H1 (cell line): ENCODE measurements at places on chromosomes 7 and 10. TPM values are rescaled to one million over a fixed set of nuclear protein-coding genes. Genes with fewer than 3 reads are reported as not detected.

The SRGN gene
- polyA plus RNA-seq: 0.06 TPM in 1 of 2 replicates, not detected in the other

- no peaks in the 10 kb centered on the region for H3K27me3 ChIP-seq
- no peaks in the 10 kb centered on the region for H3K36me3 ChIP-seq
- no peaks in the 10 kb centered on the region for H3K4me1 ChIP-seq
Measured at GRCh38 chr10:60480865-60481563, 91.3 kb upstream of the ANK3 start.

DNA sequence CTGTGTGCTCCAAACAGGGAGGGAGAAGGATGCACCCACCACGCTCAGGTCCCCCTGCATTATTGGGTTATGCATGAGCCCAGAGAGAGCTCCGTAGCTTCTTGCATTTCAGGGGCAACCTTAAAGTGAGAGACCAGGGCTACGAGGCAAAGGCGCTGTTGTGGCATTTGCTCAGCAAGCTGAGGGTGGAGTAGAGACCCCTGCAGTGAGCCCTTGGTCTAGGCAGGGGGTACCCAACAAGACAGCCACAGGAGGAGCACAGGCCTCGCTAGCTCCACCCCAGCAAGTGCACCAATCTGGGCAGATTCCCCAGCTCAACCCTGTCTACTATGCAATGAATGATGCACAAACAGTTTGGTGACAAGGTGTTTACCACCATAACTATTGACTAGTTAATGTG is 198.4 kb downstream of the CALN1 start:
- H3K36me3 ChIP-seq: no peaks in the 10 kb centered on the region
- no peak for DNase-seq
- no peaks in the 10 kb centered on the region for H3K27me3 ChIP-seq
- no peak overlapping the region for H3K4me3 ChIP-seq
- no peak overlapping the region for H3K27ac ChIP-seq

The NME8 gene
- polyA plus RNA-seq: 0.22 and 0.44 TPM in 2 replicates

DNA sequence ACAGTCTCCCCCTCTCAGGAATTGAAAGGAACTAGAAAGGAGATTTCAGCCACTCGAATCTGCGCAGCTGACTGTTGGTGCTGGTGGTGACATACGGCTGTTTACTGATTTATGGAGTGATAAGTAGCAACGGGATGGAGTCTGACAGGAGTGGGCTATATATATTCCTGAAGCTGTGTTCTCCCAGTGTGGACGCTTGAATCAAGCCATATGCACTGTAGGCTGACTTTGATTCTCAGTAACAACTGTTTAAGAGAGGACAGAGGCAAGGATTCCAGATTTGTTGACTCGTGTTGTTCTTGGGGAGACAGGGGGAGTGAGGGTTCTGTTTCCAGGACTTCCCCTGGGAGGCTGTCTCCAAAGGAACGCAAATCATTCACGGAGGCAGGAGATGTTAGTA is 260.1 kb upstream of the AUTS2 start:
- no peaks in the 10 kb centered on the region for H3K27me3 ChIP-seq
- H3K27ac ChIP-seq: no peak overlapping the region
- H3K4me1 ChIP-seq: no peaks in the 10 kb centered on the region
- DNase-seq: no peak

GRCh38 chr7:159247910-159248309 is 103.2 kb upstream of the VIPR2 start:
- no peak overlapping the region for H3K27ac ChIP-seq
- no peaks in the 10 kb centered on the region for H3K36me3 ChIP-seq
- no peaks in the 10 kb centered on the region for H3K27me3 ChIP-seq
- no peaks in the 10 kb centered on the region for H3K4me1 ChIP-seq
- H3K4me3 ChIP-seq: no peak overlapping the region
- no peak for DNase-seq

GRCh38 chr7:30920021-30920583 is 8.4 kb downstream of the AQP1 start:
- H3K27ac ChIP-seq: no peak overlapping the region
- DNase-seq: no peak
- H3K27me3 ChIP-seq: no peaks in the 10 kb centered on the region

- no peak overlapping the region for H3K27ac ChIP-seq
- no peak overlapping the region for H3K4me3 ChIP-seq
- H3K36me3 ChIP-seq: no peaks in the 10 kb centered on the region
- no peak for DNase-seq
Measured at GRCh38 chr10:75640803-75641202, 209.4 kb downstream of the LRMDA start.

DNA sequence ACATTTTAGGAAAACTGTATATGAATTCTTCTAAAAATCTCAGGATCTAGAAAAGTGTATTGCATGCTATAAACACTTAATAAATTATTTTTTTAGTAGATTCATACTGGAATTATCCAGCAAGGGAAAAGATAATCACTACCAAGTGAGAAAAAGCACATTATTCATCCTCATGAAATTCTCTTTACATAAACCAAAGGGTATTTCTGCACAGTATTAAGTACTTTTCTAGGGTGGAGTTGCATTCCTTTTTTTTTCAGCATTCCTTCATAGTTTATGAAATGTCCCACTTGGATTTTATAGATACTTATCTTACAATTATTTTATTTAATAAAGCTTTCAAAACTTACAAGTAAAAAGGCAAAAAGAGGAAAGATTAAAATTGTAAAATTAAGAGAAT is 403.3 kb downstream of the HGF start:
- H3K4me3 ChIP-seq: no peak overlapping the region
- DNase-seq: no peak
- no peaks in the 10 kb centered on the region; the same call in 1 of the 2 replicates for H3K27me3 ChIP-seq
- H3K4me1 ChIP-seq: no peaks in the 10 kb centered on the region
- no peaks in the 10 kb centered on the region for H3K36me3 ChIP-seq
- H3K27ac ChIP-seq: no peak overlapping the region

The DPYSL4 gene
- polyA plus RNA-seq: 12.9 and 21.6 TPM in 2 replicates

GRCh38 chr7:20197837-20198236 is 19.3 kb downstream of the MACC1 start:
- no peaks in the 10 kb centered on the region for H3K36me3 ChIP-seq
- no peak for DNase-seq
- no peak overlapping the region for H3K4me3 ChIP-seq
- no peak overlapping the region for H3K27ac ChIP-seq

The SPDYE6 gene
- polyA plus RNA-seq: not detected in 2 replicates

DNA sequence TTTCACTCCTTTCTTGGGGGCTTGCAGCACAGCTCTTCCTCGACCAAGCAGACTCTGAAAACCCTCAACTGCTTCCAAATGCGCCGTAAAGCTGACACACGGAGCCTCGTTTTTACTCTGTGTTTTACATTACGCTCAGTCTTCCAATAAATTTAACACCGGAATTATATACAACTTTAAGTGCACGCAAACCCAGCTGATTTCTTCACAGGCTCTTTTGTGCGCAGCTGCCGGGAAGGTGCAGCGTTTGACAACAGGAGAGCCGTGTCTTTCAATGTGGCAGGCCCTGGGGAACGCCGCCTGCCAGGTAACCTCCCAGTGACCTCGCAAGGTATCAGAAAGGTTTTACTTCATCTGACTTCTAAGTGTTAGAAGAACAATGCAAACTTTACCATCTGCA is 35.0 kb downstream of the GFRA1 start:
- H3K4me1 ChIP-seq: no peaks in the 10 kb centered on the region
- H3K27ac ChIP-seq: no peak overlapping the region
- H3K36me3 ChIP-seq: no peaks in the 10 kb centered on the region

The ATG9B gene
- 1.4 and 2.7 TPM in 2 replicates for polyA plus RNA-seq

- H3K4me3 ChIP-seq: no peak overlapping the region
- DNase-seq: no peak
- H3K27ac ChIP-seq: no peak overlapping the region
Measured at GRCh38 chr7:135441791-135442190, 68.1 kb downstream of the CNOT4 start.

DNA sequence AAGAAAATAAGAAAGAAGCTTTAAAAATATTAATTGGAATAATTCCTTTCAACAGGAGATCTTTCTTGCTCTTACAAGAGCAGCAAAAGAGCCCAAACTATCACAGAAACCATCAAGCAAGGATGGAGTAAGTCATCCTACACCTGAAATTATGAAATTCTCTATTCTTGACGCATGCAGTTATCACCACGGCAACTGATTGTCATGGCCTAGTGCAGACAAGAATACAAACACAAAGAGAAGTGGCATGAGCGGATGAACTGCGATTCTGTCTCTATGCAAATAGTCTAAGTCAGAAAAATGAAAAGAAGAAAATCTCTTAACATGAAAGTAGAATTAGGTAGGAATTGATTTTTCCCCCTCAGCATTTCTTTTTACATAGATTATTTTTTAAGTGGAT is 54.8 kb upstream of the SLC35B4 start:
- DNase-seq: no peak
- H3K36me3 ChIP-seq: no peaks in the 10 kb centered on the region
- no peak overlapping the region for H3K4me3 ChIP-seq
- H3K27ac ChIP-seq: no peak overlapping the region
- H3K4me1 ChIP-seq: no peaks in the 10 kb centered on the region

GRCh38 chr10:127196282-127197153 is at the start of gene INSYN2A:
INSYN2A (minus strand) TSS chr10:127196591; CDS start chr10:127176395, 20,196 bp downstream.
- DNase-seq: no peak
- peak within 1 kb of the TSS; percentile 49 for H3K4me3 ChIP-seq
- no peaks in the 10 kb centered on the region for H3K36me3 ChIP-seq
- peaks cover 7% of the 10 kb centered on the region for H3K4me1 ChIP-seq
- no peak within 1 kb of the TSS for H3K27ac ChIP-seq

The KNDC1 gene
- polyA plus RNA-seq: 7.5 and 10.4 TPM in 2 replicates

DNA sequence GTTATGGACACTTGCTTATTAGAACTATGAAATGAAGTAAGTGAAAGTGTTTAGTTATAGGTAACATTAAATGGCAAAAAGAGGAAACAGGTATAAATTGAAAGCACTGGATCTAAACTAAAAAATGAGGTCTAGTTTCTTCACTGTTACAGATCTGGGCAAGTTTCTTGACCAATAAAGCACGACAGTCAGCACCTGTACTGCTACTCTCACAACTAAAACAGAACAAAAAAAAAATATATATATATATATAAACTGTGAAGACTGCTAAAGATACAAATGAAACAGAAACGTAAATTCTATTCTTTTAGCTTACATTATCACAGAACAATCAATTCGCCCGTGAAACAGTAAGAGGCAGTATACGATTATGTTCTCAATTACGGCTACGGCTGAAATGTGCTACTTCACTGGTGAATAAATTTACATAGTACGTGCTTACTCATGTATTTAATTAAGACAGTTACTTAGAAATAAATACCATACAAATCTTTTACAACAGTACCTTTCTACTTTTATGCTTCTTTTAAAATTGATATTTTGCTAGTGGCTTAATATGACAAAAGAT is 4.2 kb downstream of the AHR start:
- no peak overlapping the region for H3K4me3 ChIP-seq
- no peaks in the 10 kb centered on the region for H3K36me3 ChIP-seq
- DNase-seq: no peak
- H3K27ac ChIP-seq: no peak overlapping the region
- peaks cover 10% of the 10 kb centered on the region; the same call in 1 of the 2 replicates for H3K4me1 ChIP-seq

DNA sequence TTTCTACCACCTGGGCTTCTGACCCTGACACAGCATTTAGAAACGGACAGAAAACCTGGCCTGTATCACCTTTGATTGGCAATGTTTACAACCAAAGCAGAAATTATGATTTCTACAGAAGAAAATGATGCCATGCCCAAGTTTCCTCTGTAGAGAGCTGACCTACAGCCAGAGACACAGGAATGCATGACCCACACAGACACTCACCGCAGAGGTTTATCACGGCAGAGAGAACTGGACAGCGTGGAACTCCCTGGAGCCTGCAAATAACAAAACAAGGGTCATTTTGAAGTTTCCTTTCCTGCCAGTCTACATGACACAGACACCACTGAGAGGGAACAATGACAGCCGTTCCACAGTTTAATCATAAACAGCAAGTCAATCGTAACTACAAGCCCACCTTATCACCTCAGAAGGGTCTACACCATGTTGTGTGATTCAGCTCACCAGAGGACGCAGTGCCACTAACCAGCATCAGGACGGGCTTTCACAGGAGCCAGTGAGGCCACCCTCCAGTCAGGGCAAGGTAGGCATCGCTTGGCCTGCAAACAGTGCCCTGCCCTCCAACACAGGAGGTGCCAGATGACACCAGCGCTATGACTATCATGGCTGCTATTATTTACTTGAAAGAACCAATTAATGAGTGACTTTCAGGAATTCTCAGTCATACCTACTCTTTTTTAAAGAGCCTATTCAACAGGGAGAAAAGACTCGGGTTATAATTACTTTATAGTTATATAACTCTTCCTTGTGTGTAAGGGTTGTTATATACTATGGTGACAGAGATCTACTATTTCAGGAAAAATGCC is 139.9 kb downstream of the TNS3 start:
- H3K27ac ChIP-seq: no peak overlapping the region
- no peaks in the 10 kb centered on the region for H3K27me3 ChIP-seq
- no peaks in the 10 kb centered on the region for H3K4me1 ChIP-seq
- DNase-seq: no peak
- H3K4me3 ChIP-seq: no peak overlapping the region

DNA sequence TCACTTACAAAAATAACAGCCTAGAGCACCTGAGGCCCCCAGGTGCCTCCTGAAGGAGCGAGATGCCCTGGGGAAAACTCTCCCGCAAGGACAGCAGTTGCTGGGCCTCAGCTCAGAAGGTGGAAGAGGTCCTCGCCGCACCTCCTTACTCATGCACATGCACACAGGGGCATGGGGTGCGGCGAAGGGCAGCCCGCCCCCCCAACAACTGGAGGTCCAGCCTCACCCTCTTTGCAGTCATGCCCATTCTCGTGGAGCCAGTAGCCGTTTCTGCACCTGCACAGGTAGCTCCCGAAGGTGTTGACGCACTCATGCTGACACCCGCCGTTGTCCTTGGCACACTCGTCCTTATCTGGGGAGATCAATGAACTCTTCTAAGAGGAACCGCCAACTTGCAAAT is 19.9 kb upstream of the OPALIN start:
- H3K27me3 ChIP-seq: no peaks in the 10 kb centered on the region
- H3K36me3 ChIP-seq: no peaks in the 10 kb centered on the region
- DNase-seq: no peak

The SPDYE5 gene
- polyA plus RNA-seq: not detected in 2 replicates

The ZNF804B gene
- 0.02 TPM in 1 of 2 replicates, not detected in the other for polyA plus RNA-seq

- DNase-seq: no peak
- H3K36me3 ChIP-seq: no peaks in the 10 kb centered on the region
- no peaks in the 10 kb centered on the region for H3K4me1 ChIP-seq
- no peaks in the 10 kb centered on the region for H3K27me3 ChIP-seq
- no peak overlapping the region for H3K4me3 ChIP-seq
Measured at GRCh38 chr7:110071192-110071591, 1019.7 kb upstream of the LRRN3 start.

DNA sequence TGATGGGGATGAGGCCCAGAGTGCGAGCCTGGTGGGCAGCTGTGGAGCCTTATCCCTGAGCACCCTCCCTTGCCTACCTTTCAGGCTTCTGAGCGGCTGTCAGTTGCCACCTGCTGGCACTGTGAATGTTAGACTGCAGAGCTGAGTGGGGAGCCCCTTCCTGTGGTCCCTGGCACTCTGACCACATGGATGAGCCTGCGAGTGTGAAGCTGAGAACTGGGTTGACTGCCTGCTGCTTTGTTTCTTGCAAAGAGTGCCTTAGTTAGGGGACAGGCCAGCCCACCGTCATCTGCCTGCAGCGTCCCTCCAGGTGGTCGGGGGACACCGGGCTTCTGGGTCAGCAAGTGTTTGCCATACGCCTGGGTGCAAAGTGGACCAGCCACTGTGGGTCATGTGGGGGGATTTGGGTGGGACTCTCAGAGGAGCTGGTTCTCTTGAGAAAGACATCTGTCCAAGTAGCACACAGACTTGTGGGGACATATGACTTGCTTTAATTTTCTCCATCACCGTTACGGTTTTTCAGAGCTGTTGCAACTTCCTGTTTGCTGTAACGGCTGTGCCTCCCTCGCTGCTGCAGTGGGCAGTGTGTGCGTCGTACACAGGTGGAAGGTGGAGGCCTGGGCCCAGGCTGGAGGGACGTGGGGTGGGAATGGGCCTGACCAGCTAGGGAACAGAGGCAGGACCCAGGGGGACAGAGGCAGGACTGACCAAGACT is 13.7 kb downstream of the INPP5A start:
- no peaks in the 10 kb centered on the region for H3K4me1 ChIP-seq
- H3K4me3 ChIP-seq: no peak overlapping the region
- no peaks in the 10 kb centered on the region for H3K27me3 ChIP-seq
- DNase-seq: no peak
- no peaks in the 10 kb centered on the region for H3K36me3 ChIP-seq
